ENCODE measurements at places on chromosomes 13 and 19.

DNA sequence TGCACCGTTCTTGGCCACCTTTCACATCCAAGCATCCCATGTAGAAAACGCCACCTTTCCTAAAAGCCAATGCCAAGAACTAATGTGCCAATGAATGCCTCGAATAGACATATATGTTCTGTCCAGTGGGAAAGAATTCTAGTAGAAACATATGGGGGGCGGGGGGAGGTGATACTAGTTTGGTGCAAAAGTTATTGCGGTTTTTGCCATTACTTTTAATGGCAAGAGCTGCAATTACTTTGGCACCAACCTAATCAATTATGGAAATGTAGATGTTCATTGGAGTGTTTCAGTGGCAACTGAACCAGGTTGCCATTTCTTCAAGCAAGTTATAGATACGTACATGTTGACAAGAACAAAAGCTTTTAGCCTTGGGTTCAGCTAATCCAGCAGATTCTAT lies 34.6 kb downstream of the SLC15A1 start:
- DNase-seq, result no peak

GRCh38 chr19:29259153-29259552 lies 46.2 kb upstream of the UQCRFS1 start:
- DNase-seq, result no peak

DNA sequence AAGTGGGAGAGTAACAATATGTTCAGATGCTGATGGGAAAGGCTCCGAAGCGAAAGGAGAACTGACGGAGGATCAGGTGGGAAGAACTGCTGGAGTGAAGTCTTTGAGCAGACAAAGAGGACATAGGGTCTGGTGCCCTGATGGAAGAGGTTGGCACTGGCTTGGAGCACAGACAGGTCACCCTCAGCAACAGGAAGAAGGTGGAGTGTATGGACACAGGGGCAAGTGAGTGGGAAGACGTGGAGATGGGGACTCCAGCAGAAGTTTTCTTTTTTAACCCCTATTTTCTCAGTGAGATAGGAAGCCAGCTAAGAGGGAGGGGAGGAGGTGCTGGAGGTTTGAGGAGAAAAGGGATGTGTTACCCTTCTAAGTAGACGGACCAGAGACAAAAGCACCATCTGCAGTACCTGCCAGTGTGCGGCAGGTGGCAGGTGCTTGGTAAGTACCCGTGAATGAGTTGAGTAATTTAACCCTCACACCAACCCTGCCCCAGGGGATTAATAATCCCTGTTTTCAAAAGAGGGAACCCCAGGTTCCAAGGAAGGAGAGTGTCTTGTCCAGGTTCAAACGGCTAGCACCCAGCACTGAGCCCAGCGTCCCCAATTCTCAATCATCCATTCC lies 11.2 kb downstream of the HAS1 start:
- no peak for DNase-seq

DNA sequence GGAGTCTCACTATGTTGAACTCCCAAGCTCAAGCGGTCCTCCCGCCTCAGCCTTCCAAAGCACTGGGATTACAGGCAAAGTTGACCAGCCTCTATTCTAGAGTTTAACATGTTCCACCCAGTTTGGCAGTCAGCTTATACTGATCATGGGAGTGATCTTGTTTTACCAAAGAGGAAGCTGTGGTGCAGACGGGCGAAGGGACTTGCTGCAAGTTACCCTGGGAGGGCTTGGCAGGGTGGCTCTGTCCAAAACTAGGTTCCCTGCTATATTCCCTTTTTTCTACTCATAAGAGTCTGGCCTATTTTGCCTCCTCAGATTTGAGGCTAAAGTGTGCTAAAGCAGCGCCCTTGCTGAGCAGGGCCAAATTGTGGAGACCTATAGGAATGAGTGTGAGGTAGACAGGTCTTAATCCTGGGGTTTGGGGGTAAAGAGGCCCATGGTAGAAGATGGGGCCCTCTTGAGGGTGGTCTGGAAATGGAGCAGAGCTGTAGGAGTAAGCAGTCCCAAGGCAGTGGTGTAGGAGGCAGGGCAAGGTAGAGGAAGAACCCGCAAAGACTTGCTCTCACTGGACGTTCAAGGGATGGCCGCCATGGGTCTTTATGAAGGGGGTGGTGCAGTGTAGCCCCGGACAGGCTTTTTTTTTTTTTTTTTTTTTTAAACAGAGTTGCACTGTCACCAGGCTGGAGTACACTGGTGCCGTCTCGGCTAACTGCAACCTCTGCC lies 3.3 kb downstream of the RPS19 start:
- no peak for DNase-seq

GRCh38 chr19:21472507-21472906 lies 32.9 kb upstream of the ZNF429 start:
- DNase-seq, result no peak

DNA sequence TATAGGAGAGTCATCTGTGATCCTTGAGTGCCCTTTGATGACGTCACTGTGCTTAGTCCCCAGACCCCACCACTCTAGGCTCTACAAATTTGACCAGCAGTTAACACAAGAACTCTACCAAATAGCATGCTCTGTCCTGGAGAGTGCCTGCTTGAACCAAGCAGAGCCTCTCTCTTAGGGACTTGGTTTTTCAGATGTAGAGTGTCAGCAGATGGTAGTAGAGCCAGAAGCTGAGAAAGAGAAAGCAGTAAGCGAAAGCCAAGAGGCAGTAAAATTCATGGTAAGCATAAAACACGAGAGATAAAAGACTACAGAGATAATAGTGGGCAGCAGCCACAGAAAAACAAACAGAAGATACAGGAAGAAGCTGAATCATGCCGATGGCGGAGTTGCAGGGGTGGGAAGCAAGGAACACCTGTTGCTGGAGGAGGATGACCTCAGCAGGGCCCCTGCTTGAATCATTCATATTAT lies 193.3 kb downstream of the SLC7A1 start:
- no peak for DNase-seq

GRCh38 chr13:38804536-38804935 lies 117.7 kb downstream of the FREM2 start:
- no peak for DNase-seq

All from NCI-H2081 (cell line).